ENCODE measurements at places on chromosomes 3 and 15.

- DNase-seq: no peak
Observed at GRCh38 chr3:134149286-134149685, 101.4 kb downstream of the RYK start.

DNA sequence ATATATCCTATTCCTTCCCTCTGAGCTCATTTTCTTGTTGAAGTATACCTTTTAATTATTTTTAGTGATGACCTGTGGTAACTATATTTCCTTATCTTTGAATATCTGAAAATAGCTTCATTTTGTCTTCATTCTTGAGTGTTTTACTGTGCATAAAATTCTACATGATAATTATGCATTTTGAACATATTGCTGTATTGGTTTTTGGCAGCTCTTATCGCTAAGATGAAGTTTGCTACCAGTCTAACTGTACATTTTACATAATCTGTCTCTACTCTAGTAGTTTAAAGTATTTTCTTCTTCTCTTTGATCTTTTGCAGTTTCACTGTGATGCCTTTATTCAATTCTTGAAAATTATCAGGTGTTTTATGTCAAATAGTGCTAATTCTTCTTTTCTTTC lies 189.5 kb downstream of the ISL2 start:
- DNase-seq: no peak

DNA sequence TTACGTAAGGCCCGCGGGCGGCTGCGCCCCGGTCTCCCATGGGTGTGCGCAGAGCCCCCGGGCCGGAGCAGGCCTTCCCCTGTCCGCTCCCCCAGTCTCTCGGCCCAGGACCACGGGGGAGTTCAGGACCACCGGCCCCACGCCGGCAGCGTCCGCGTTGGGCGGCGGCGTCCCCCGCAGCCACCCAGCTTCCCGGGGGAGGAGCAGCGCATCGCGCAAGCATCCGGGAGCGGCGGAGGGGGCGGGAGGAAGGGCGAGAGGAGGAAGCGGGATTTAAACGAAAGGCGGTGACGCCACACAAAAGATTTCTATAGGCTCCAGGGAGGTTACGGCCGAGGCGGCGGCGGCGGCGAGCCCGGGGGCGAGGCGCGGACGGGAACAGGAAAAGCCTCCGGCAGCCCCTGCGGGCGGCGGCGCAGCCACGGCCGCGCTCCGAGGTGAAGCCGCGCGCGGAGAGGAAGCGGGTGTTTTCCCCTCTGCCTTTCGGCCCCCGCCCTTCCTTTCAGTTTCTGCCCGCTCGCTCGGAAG lies at the start of gene TLNRD1:
TLNRD1 (plus strand) TSS at position 300 of the 528 bp plus-strand sequence. CDS start 1,349 bp downstream, outside the sequence.
- DNase-seq: peak; percentile 72

- no peak for DNase-seq
Observed at GRCh38 chr3:106032479-106032878, 163.7 kb upstream of the CBLB start.

DNA sequence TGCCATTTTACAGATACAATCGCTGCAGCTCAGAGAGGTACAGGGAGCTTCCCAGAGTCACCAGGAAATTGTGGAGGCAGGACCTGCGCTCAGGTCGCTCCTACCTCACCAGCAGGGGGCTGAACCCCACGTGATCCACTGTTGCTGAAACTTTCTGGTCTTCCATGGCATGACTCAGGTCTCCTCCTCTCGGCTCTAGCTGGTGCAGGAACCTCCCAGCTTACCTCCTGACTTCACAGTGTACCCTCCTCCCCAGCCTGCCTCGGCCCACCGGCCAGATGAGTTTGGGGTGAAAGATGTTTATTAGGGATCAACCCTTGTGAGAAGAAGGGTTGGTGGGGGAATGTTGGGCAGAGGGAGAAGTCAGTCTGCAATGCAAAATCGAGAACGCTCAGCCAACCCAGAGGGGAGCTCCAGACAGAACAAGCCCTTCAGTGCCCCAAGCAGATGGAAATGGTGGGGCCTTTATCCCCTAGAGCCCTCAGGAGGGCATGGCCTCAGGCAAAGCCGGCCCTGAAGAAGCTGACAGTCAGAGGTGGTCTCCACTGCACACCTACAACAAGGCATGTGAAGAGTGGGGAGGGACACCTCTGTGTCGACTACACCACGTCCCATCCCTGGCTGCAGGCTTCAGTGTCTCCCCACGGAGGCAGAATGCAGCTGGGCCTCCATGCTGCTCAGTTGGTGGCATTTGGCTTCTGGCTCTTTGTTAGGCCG lies 118.6 kb upstream of the PRR20G start:
- no peak for DNase-seq

DNA sequence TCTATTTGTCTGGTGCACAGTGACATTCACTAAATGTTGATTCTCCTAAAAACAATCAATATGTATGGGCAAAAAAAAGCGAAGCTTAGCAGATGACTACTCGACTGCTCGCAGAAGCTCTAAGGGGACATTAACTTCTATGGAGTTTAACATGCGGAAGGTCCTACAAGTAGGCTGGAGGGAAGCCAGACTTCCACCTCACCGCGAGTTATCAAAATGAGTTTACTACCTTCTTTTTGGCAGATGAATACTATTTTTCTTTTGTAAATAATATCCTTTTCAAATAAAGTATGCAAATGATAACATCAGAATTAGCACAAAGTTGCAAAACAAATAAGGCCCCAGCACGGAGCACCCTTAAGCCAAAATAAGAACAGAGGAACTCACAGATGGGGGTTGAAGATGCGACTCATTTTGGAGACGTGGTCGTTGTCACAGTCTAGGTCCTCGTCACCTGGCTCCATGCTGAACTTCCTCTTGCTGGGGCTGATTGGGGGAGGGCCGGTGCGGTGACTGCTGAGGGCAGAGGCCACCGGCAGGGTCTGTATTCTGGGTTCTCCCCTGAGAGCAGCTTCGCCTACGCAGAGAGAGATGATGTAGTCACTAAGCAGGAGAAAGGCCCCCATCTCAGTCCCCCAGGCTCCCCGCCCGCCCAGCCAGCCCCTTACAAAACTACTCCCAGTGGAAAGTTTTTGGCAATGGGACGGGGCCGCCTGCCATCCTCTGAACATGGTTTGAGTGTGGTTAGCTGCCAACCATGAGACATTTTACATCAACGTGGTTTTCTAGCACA lies 42.1 kb downstream of the VGLL4 start:
- no peak for DNase-seq

GRCh38 chr3:32404714-32405113 lies 13.1 kb downstream of the CMTM7 start:
- no peak for DNase-seq

DNA sequence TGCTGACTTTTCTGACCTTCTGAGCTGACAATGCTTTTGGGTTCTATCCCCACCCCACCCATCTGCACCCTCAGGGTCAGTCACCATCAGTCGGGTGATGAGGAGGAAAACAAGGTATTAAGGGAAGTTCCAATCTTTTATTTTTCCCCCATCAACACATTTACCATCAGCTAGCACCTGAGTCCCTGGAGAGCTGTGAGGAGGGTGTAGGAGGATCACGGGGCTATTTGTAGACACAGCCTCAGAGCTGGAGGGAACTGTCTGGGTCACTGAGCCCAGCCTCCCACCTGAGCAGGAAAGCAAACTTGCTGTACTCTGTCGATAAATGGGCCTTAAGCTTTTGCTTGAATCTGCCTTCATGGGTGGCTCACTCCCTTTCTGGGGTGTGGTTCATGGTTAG lies 24.8 kb upstream of the ZFAND6 start:
- no peak for DNase-seq

GRCh38 chr3:101281521-101282030 lies 38.8 kb downstream of the IMPG2 start:
- DNase-seq: no peak

GRCh38 chr15:51874751-51875644 lies 45.5 kb downstream of the TMOD3 start:
- no peak for DNase-seq

- no peak for DNase-seq
Observed at GRCh38 chr3:174737966-174738365, 121.2 kb upstream of the NAALADL2 start.

- DNase-seq: no peak
Observed at GRCh38 chr3:43320288-43320687, 33.9 kb downstream of the SNRK start.

GRCh38 chr3:175007306-175007705 lies 148.2 kb downstream of the NAALADL2 start:
- DNase-seq: no peak

- peak; percentile 37 for DNase-seq
Observed at GRCh38 chr3:47324278-47324865, 41.6 kb downstream of the KLHL18 start.

DNA sequence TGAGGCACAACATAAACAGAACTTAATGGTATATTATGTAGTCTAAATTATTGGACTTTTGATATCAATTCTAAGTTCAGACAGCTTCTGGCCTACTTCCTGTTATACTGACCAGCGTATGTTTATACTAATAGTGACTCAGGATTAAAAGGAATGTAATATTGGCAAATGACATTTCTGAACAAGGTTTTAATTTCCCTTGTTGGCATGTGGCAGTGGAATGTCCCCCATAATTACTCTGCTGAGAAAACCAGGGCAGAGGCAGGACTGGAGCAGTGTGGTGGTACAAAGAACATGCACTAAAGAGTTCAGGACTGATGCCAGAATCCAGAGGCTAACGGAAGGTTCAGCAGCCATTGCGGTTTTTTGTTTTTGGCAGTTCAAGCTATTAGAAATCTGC lies 184.0 kb downstream of the KCNAB1 start:
- no peak for DNase-seq

- DNase-seq: no peak
Observed at GRCh38 chr3:113218011-113218680, 6.8 kb downstream of the BOC start.

DNA sequence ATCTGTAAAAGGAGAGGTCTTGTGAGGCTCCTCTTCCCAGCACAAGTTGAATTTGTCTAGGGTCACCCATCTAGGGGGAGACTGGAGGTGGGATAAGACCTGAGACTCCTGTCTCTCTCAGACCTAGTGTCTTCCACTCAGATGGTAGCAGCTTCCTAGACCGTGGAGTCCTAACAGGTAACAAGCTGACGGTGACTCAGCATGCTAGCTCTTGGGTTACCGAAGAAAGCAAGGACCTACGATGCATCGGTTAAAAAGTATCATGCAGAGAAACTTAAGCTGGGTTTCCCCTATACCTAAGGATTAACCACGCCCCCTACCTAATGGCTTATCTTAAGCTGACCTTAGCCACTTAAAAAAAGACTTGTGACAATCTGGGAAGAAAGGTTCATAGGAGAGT lies 7.6 kb downstream of the LRRN1 start:
- no peak for DNase-seq

- DNase-seq: no peak
Observed at GRCh38 chr3:15936312-15936711, 138.5 kb upstream of the ANKRD28 start.

DNA sequence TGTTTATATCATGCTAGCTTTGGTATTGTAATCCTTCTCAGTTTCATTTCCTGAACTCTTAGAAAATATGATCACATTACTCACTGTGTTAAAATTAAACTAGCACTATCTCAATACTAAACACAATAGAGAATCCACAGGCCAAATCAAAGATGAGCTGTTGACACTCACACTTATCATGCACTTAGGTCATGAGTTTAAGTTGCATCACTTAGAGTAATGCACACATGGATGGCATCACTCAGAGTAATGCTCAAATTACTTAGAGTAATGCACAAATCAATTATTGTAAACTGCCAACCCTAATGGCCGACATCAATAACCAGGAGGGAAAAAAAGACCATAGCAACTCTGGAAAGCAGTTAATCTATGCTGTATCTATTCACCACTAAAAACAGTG lies 40.0 kb upstream of the MCF2L2 start:
- no peak for DNase-seq
